ENCODE measurements at places on chromosomes 6 and 20.

DNA sequence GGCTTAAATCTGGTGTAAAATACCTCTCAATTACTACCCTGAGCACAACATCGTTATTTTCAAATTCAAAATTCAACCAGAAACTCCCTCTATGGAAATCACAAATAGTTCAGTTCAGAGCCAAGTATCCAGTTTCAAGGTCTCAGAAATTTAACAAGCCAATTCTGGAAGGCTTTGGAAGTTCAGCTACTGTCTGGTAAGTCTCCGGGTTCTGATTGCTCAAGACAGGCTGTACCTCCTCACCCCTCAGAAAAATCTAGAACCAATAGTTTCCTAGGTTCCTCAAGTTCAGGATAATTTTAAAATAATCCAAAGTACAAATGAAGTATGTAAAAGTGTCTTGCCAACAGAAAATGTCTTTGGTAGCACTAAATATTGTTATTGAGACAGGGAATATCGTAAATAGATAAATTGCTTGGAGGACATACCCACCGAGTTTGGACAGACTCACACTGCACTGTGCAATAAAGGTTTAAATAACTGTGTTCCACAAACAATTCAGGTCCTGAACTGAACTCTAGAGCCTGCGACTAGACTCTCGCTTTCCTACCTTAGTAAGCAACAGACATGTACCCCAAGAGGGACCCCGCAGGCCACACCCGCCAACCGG, 729 bp downstream of the ATG5 start:
- DNase-seq: no peak

- no peak for DNase-seq
These were observed 933 bp downstream of the SSR1 start for GRCh38 chr6:7311917-7312615.

GRCh38 chr6:20564777-20565176, 30.5 kb downstream of the CDKAL1 start:
- no peak for DNase-seq

- no peak for DNase-seq
These were observed 1648.8 kb downstream of the GRIK2 start for GRCh38 chr6:103042336-103042735.

- DNase-seq: no peak
These were observed 98.1 kb downstream of the ZNF217 start for GRCh38 chr20:53495398-53496092.
